Lower leg skin (tissue), 4 donors: ENCODE measurements at places on chromosomes 3 and 15.

GRCh38 chr3:99429502-99429901, 208.9 kb upstream of the COL8A1 start:
- DNase-seq = no peak

GRCh38 chr3:189143321-189143720, 28.4 kb upstream of the TPRG1 start:
- DNase-seq = no peak

GRCh38 chr3:146345900-146346299, 95.0 kb upstream of the PLSCR4 start:
- no peak for DNase-seq

- DNase-seq = no peak
Observed at GRCh38 chr15:31070867-31071266, 30.7 kb downstream of the TRPM1 start.

DNA sequence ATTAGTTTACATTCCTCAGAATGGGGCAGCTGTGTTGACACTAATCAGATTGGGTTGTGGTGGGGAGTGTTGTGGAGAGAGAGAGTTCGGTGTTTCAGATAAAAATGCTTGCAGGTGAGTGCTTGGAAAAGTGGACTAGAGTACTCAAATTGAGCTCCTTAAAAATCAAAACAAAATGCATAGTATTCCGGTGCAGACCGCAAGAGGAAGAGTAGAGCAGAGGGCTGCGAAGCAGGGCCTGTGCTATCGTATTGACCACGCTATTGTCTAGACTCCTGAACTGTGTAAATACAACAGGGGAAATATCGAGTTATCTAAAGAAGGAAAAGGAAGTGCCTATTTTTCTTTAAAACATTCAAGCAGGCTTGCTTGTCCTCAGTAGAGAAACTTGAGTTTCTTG, 159.5 kb downstream of the TP63 start:
- no peak for DNase-seq

DNA sequence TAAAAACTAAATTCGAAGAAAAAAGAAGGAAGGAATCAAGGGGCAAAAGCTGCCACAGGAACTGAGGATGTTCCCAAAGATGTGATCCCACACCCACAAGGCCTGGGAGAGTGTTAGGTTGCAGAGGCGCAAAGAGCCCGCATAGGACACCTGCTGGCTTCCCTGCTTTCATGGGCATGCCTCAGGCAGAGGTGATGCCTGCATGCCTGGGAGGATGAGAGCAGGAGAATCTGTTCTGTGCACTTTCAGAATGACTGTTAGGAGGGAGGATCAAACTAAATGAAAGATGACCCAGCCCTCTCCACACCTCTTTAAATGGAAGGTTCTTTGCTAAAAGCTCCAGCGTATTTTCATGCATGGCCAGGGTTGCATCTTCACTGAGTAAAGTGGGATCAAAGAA, 162.4 kb downstream of the PLCL2 start:
- no peak for DNase-seq

GRCh38 chr3:160291290-160291908, 66.2 kb downstream of the C3orf80 start:
- DNase-seq = no peak

- DNase-seq = no peak
Observed at GRCh38 chr3:45606991-45607712, 12.6 kb downstream of the LIMD1 start.

DNA sequence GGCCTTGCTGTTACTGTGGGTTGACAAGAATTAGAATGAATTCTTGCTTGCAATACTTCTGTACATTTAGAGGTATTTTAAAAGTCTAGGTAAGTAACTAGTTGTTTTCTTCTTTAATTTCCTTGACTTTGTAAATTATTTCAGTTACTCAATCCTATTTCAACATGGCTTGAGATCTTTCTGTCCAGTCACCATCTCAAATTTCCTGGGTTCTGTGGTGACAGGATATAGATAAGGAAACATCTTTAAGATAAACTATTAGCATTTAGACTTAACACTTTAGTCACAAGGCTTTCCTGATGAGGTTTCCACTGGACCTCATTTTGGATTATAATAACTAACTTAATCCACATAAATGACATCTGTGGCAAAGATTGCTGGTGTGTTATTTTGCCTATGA, 195.9 kb upstream of the DPH6 start:
- DNase-seq = no peak

DNA sequence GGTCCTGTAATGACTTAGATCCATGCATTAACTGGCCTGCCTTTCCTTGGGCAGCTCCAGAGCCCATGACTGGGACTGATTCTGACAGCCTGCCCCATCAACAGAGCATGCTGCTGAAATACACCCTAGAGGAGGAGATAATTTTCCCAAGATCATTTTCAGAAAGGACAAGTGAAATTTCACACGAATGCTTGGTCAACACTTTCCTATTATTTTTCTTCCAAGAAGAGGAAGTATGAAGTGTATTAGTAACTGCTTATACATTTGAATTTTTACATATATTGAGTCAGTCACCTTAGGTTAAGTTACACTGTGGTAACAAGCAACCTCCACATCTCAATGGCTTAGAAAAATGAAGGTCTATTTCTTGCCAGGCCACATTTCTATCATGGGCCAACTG, 9.7 kb upstream of the NMNAT3 start:
- no peak for DNase-seq

- no peak for DNase-seq
Observed at GRCh38 chr15:52730173-52730572, 51.0 kb upstream of the ATOSA start.

DNA sequence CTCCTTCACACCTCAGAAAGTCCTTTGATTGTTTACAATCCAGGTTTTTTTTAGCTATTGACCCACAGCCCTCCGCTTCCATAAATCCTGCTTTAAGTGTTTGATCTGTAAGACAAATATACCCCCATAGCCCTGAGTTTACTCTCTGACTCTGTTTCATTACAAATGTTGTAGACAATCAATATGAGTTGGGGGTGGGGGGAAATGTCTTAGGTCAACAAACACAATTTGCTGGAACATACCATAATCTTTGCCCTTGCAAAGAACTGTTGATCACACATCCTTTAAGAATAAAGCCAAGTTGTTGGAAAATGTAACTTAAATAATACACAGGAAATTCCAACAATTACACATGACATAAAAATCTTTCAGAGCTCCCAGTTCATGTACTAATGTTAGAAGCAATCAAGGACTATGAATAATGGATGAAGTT, 301.8 kb upstream of the SEMA6D start:
- no peak for DNase-seq

DNA sequence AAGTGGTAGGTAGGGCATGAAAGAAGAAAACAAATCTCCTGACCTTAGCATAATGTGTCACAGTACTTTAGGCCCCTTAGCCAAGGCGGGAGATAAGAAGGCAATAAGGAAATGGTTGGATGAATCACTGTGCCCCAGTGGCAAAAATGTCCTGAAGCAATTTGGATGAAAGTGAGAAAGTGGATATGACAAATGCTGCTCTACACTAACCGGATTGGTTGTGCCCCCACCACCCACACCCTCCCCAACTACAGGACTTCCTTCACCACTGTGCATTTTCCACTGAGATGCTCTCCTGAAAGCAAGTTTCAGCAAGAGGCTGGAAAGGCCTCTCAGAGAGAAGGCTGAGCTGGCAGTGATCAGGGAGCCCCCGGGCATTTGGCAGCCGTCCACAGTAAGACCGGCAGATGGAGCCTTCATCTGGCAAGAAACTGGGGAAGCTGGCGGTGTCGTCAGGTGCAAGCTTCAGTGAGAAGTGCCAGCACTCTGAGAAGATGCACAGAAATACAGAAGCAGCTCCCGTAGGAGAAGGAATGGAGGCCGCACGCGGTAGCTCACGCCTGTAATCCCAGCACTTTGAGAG, 63.8 kb downstream of the ATP1B3 start:
- DNase-seq = peak; percentile 95

DNA sequence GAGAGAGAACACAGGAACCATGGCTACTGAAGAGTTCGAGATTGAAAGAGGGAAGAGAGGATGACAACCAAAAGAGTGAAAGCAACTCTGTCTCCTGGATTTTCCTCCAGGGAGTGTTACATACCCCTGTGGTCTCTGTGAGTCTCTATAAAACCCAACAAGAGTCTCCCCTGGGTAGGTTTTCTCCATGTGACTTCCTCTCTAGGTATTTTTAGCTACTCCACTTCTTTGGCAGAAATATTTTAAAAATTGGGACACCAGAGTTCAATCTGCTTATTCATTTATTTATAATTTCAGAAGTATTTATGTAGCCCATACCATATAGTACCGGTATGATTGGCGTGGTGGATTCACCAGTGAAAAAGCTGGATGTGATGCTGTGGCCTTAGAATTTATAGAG, 671.7 kb upstream of the NR2F2 start:
- DNase-seq = no peak

DNA sequence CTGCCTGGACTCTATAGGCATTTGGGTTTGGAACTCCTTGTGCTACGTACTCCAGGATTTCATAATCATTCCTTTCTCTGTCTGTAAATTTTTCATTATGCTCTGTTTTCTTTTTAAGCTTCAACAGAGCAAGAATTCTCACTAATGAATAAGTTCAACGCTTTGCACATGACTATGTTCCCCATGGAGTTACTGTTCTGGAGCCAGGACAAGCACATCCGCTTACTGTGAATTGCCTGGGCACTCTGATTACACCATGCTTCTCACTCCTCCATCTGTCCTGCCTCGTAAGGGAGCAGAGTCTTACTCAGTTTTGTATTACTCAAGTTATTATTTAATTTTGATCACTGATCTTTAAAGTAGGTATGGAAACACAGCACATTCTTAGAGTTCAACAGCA, 472.7 kb downstream of the RAP2B start:
- DNase-seq = no peak

DNA sequence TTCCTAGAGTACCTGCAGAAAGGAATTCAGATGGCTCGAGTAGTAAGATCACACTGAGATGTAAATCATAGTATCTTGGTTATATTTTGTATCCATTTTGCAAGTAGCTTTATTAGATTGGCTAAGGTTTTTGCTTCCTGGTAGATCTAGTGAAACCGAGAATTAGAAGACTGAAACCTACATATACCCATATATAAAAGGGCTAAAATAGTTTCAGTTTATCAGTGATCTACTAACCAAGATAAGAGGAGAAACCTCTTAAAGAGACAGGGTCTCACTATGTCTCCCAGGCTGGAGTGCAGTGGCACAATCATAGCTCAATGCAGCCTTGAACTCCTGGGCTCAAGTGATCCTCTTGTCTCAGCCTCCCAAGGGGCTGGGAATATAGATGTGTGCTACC, 135.3 kb downstream of the PCCB start:
- DNase-seq = no peak

- no peak for DNase-seq
Observed at GRCh38 chr3:194561306-194561974, 71.8 kb downstream of the TMEM44 start.

- DNase-seq = no peak
Observed at GRCh38 chr3:13308380-13308801, 111.7 kb downstream of the NUP210 start.

DNA sequence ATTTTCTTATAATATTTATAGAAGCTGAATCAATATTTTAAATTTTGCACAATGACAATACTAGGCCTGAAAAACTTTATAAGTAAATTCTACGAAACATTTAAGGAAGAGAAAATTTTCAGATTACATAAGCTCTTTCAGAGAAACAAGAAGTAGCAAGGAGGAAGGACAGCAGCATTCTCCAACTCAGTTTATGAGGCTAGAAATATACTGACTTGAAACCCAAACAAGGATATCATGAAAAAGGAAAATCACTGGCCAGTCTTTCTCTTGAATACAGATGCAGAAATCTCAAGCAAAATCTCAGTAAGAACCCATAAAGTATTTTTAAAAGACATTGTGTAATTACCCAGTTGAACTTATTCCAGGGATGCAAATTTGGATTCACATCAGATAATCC, 121.3 kb downstream of the STAC start:
- no peak for DNase-seq

- DNase-seq = no peak
Observed at GRCh38 chr15:64507293-64507802, 47.0 kb downstream of the ZNF609 start.

DNA sequence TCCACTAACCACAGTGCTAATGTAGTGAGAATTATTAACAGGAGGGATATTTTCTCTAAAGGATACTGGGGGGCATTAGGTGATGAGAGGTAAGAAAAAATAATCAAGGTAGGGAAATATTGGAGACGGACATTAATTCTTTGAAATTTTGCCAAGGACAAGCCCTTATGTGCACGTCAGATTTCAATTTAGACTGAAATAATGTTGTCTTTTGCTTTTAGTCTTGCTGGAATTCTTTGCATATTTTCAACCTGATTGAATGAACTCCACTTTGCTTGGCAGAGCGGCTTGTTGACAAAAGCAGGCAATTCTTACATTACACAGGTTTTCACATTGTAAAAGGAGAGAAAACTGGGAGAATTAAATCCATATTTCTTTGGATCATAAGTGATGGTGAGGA, 25.0 kb upstream of the C3orf52 start:
- DNase-seq = no peak

- no peak for DNase-seq
Observed at GRCh38 chr3:14042680-14043079, 82.0 kb downstream of the CHCHD4 start.

- no peak for DNase-seq
Observed at GRCh38 chr3:136644212-136644611, 108.0 kb downstream of the STAG1 start.

GRCh38 chr3:189143771-189144170, 28.0 kb upstream of the TPRG1 start:
- no peak for DNase-seq

DNA sequence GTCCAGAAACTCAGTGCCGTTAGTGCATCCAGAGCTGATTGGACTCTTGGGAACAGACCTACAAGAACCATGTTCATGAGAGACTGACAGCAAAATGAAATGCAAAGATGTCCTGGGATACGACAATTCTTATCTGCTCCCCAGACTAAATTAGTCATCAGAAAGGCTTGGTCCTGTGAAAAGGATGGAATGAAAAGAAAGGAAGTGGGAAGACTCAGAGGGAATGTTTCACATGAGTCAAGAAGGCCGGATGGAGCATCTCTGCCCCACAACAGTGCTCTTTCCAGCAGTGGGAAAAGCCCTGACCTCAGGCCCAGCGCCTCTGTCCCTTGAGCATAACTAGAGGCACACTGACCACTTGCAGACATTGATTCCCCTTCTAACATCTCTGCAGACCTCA, 39.3 kb upstream of the UACA start:
- no peak for DNase-seq

- no peak for DNase-seq
Observed at GRCh38 chr15:33729653-33730052, 238.6 kb upstream of the CHRM5 start.

- DNase-seq = no peak
Observed at GRCh38 chr3:133549565-133549964, 23.9 kb upstream of the CDV3 start.

GRCh38 chr3:180417241-180417640, 184.7 kb upstream of the TTC14 start:
- no peak for DNase-seq

DNA sequence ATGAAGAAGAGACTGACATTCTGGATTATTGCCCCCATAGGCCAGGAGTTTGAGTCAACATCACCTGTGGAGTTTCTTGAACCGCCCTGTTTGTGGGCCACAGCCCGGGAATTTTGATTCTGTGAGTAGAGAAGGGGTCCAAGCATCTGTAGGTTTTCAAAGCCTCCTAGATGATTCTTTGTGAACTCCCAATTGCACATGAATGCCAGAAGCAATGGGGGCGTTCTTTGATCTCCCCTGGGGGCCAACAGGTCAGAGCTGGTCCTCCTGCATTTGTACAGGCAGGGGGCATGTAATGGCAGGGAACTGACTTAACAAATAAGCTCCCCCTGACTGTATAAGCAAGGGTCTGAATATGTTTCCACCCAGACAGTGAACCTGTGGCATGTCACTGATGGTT, 260.3 kb downstream of the SLCO3A1 start:
- DNase-seq = no peak
